Naive thymus-derived CD8-positive, alpha-beta T cell (primary cell): ENCODE measurements at places on chromosomes 16 and 17. TPM values are rescaled to one million over a fixed set of nuclear protein-coding genes. Genes with fewer than 3 reads are reported as not detected.

The SRCIN1 gene
- not detected for polyA plus RNA-seq

The CLDN7 gene
- polyA plus RNA-seq, result 8.6 TPM

The NPIPB8 gene
- polyA plus RNA-seq, result 0.53 TPM

The RAC3 gene
- polyA plus RNA-seq, result not detected

The NFATC2IP gene
- polyA plus RNA-seq, result 22.8 TPM

The SCGB1C2 gene
- not detected for polyA plus RNA-seq
